ENCODE measurements at places on chromosomes 4 and X.

- DNase-seq = no peak
Observed at GRCh38 chr4:140257461-140258305, 103.7 kb upstream of the MAML3 start.

GRCh38 chr4:175559526-175559925, 252.5 kb downstream of the GPM6A start:
- no peak for DNase-seq

DNA sequence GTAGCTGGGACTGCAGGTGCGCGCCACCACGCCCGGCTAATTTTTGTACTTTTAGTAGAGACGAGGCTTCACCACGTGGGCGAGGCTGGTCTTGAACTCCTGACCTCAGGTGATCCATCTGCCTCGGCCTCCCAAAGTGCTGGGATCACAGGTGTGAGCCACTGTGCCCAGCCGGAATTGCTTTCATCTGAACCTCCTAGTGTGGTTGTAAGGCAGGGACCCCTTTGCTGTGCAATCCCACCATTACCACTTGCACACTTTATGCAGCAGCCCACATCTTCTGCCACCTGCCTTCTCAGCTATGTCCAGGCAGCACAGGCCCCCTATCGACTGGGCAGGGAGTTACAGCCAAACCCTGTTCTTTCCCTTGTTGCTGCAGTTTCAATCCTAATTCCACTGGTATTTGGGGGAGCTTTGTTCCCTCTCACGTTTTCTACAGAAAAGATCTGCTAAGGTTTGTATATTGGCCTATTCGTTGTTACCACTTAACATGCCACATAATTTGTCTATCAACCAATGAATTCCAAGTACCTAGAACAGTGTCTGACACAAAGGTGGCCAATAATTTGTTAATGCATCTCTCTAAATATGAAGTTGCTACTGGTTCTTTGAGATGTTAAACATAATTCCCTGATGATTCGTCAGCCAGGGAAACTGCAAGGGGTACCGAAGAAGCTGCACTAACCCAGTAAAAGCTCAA, 6.5 kb downstream of the RPL39 start:
- no peak for DNase-seq

DNA sequence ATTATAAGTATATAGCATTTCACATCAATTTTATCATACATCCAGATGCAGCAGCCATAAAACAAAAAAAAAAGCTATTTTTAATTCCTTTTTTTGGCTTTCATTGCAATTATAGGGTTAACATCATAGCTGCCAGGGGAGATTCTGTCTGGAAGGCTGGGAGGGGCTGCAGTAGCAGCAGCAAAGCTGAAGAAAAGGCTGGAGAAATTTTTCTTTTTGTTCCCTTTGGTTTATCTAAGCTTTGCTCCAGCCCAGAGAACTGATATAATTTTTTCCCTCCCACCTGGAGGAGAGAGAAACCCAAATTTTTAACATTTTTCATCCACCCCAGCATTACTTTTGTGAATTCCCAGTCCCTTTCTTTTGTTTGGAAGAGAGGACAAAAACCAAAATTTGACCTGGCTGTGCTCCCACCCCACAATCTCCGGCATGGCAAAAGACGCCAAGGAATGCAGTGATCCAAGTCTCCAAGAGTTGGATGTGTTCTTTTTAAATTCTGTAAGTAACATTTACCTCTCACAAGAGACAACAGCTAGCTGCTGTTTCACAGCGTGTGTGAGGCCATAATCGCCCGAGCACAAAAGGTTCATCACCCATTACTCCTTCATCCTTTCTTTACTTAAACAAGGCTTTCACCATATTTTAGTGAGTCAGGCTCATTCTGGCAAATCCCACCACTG, 25.1 kb upstream of the FAM156A start:
- DNase-seq = no peak

- no peak for DNase-seq
Observed at GRCh38 chrX:131187206-131187605, 101.9 kb downstream of the IGSF1 start.

All from H54 (cell line).